ELF-1 (cell line): ENCODE measurements at places on chromosomes 7 and 10.

DNA sequence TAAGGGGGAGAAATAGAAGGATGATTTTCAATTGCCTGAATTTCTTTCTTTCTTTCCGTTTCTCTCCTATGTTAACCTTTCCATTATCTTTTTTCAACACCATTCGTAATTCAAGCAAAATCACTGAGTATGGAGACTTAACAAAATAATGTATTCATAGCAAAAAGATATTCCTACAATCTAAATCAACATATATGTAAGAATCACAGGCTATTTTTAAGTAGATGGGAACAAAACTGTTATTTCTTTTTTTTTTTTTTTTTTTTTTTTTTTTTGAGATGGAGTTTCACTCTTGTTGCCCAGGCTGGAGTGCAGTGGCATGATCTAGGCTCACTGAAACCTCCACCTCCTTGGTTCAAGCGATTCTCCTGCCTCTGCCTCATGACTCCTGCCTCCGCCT lies 27.2 kb upstream of the JMJD1C start:
- no peak for DNase-seq

- DNase-seq: peak; percentile 54
Observed at GRCh38 chr10:104680467-104681401, 39.6 kb downstream of the SORCS3 start.

- DNase-seq: no peak
Observed at GRCh38 chr7:76343294-76343930, 15.4 kb downstream of the YWHAG start.

- no peak for DNase-seq
Observed at GRCh38 chr7:65287023-65287422, 86.6 kb upstream of the ZNF92 start.

DNA sequence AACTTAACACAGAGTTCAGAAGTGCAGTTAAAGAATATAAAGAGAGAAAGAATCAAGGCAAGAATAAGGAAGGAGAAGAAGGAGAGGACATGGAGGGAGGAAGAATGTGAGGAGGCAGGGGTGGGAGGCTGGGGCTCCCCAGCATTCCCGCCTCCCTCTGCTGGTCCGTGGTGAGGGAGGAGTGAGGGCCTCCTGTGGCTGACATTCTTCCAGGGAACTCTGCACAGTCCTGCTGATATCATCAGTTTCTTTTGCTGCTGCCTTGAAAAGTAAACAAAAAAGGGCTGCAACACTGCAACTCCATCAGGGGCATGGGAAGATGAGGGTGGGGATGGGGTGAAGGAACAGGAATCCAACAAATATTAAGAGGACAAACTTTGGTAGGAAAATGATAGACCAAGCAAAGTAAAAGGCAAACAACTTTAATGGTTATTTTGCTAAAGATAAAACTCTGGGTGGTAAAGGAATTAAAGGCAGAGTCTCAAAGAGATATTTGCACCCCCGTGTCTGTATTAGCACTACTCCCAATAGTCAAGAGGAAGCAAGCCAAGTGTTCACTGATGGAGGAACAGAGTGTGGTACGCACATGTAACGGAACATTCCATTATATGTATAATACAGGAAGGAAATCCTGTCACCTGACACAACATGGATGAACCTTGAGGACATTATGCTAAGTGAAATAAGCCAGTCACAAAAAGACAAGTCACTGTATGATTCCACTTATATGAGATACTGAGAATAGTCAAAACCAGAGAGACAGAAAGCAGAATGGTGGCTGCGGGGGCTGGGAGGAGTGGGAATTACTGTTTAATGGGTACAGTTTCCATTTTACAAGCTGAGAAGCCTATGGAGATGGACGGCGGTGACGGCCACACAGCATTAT lies 8.0 kb upstream of the SPOCK2 start:
- DNase-seq: peak; percentile 53

- no peak for DNase-seq
Observed at GRCh38 chr7:131014906-131015656, 281.1 kb upstream of the KLF14 start.

- no peak for DNase-seq
Observed at GRCh38 chr10:50326757-50327701, 75.7 kb upstream of the ASAH2 start.
